ENCODE measurements at places on chromosomes 3 and 15.

DNA sequence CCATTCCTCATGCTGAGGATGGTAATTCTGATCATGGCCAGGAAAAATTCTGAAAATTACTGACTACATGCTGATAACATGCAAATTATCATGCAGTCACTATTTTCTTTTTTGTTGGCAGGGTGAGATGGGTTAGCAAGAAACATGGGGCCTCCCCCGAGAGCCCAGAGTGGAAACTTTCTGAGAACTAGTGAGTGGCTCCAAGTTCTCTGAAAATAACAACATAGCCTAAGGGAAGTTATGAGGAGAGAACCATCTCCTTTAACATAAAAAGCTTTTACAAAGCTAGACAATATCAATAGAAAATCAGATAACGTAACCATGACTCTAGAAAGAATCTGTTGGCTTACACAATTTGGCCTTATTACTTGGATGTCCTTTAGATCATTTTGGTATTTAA, 254.2 kb downstream of the PLOD2 start:
- DNase-seq = no peak

GRCh38 chr3:63896332-63897030, 15.7 kb downstream of the SCAANT1 start:
- peak; percentile 57 for DNase-seq

- DNase-seq = no peak
Observed at GRCh38 chr3:72034986-72035385, 250.0 kb upstream of the PROK2 start.

GRCh38 chr3:197505796-197506548, 49.8 kb downstream of the BDH1 start:
- DNase-seq = no peak

GRCh38 chr3:122331886-122332285, 6.8 kb downstream of the CSTA start:
- DNase-seq = no peak

- DNase-seq = peak; percentile 63
Observed at GRCh38 chr15:75713338-75713895, 769 bp upstream of the CSPG4 start.

DNA sequence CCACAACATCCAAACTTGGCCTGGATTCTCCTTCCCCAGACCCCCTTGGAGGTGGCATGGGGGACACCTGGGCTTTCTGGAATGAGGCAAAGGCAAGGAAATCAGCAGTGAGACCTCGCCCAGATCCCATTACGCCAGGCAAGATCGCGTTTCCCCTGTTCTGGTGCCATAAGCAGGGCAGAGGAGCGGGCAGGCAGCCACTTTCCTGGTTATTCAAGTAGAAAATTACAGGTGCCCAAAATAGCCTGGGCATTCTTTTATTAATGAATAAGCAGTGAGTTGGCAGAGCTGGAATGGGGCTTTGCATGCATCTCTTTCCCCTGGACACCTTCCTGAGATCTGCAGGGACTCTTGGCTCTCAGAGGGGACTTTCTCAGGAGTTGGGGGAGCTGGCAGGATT, 31.5 kb upstream of the FAM107A start:
- no peak for DNase-seq

- DNase-seq = peak; percentile 57
Observed at GRCh38 chr15:68055224-68055705, 1.1 kb downstream of the PIAS1 start.

DNA sequence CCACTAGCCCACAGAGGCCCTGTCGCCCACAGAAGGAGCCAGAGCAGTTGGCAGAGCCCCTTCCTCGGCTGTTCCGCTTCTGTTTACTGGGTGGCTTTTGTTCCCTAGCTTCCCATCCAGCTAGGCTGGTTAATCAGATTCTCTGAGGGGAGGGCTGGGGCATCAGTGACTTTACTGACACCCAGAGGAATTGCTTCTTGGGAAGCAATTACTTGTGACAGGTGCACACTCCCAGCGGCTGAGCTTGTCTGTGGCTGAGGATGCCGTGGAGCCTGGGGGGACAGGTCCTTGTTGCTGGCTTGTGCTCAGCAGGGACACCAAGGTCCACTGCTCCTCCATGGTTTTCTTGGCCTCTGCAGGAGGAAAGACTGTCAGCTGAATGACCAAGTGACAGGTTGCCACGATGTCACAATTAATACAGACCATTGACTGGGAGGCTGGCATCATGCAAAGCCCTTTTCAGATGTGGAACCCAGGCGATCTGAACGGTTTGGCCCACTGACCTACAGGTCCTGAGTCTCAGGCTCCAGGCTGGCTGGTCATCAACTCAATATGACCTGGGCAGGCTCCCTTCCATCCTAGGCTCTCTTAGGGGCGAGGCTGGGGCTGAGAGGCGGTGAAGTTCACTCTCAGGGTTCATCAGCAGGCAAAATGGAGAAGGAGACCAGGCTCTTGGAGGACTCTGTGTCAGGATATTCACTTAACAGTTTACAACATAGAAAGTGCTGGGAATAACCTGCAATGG, 31.8 kb upstream of the SFMBT1 start:
- DNase-seq = no peak

DNA sequence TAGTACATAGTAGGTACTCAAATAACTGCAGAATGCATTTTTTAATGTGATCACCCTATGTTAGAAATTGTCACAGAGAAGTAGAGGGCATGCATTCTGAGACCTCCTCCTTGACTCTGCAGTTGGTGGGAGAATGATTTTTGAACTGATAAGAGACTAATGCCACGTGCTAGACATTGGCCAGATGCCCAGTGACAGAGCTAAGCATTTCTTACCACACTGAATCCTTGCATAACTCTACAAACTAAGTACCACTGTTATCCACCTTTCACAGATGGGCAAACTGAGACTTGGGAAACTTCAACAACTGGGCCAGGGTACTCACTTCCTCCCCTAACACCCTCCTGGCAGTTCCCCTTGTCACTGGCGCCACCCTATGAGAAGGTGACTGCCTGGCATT, 33.5 kb upstream of the SPATA12 start:
- DNase-seq = peak; percentile 47

GRCh38 chr3:76638006-76638405, 401.9 kb upstream of the ROBO2 start:
- peak; percentile 62 for DNase-seq

DNA sequence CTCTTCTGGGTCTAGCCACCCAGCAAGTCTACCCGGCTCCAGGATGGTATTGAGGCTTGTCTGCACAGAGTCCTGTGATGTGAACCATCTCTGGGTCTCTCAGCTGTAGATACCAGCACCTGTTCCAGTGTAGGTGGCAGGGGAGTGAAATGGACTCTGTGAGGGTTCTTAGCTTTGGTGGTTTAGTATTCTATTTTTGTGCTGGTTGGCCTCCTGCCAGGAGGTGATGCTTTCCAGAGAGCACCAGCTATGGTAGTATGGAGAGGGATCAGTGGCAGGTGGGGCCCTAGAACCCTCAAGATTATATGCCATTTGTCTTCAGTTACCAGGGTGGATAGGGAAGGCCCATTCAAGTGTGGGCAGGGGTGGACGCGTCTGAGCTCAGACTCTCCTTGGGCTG, 283.4 kb upstream of the LYSMD4 start:
- no peak for DNase-seq

DNA sequence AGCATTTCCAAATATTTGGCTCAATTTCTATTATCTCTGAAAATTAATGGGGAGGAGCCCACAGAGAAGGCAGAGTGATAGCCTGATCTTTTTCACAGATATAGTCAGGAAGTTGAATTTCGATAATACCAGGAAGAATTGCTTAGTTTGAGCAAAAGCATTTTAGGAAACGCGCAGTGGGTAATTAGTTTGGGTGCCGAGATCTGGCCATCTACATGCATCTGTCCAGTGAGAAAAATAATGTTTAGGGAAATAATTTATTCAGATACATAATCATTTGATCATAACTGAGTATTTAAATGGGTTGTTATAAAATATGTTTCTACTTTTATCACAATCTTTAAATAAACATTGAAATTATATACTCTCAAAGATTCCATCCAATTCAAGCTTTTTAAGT, 653.9 kb downstream of the RBMS3 start:
- DNase-seq = no peak

- peak; percentile 44 for DNase-seq
Observed at GRCh38 chr15:35926007-35926380, 380.0 kb upstream of the DPH6 start.

GRCh38 chr3:195909644-195910498, 1.5 kb upstream of the TNK2 start:
- peak; percentile 75 for DNase-seq

GRCh38 chr15:78944669-78945407, at the start of gene CTSH:
CTSH (minus strand) TSS chr15:78945046; CDS start chr15:78944981, 65 bp downstream.
- peak; percentile 43 for DNase-seq

DNA sequence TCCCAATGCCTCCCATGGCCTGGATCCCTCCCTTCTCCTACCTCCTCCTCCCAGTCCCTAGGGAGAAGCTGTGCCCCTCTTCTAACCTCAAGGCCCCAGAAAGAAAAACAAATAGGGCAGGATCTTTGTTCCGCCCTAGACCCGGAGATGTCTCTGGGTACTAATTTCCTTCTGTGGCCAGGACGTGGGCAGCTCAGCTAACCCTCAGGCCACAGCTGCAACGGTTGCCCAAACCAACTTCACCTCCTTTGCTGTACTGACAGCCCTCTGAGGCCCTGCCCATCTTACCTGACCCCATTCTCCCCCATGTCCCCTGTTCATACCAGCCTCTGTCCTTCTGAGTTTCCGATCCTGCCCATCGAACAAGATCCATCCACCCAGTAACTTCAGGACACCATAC, 70.7 kb downstream of the SRGAP3 start:
- no peak for DNase-seq

- no peak for DNase-seq
Observed at GRCh38 chr3:120130656-120131055, 36.4 kb upstream of the GSK3B start.

DNA sequence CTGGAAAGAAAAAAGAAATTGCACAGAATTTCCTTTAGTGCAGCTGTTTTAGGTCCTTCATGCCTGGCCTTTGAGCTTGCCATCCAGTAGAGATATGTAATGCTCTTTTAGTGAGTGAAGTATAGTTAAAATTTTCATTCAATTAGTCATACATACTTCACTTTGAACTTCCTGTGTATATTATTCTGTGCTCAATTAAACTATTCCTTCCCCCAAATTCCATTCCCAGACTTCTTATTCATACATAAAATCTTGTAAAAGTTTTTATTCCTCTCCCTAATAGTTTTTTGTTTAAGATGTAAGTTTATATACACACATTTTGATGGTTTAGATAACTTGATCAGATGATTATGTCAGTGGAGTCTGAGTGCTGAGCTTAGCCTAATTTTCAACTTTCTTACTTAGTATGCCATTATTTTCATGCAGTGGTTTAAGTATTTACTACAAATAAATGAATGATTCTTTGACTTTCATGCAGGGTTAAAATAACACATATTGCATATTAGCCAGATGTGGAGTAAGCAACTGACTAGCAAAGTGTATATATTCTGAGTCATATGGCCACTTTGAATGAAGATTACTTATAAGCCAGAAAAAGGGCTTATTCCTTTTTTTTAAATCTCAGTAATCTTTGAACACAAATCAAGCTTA, 42.5 kb upstream of the ABHD10 start:
- peak; percentile 92 for DNase-seq

DNA sequence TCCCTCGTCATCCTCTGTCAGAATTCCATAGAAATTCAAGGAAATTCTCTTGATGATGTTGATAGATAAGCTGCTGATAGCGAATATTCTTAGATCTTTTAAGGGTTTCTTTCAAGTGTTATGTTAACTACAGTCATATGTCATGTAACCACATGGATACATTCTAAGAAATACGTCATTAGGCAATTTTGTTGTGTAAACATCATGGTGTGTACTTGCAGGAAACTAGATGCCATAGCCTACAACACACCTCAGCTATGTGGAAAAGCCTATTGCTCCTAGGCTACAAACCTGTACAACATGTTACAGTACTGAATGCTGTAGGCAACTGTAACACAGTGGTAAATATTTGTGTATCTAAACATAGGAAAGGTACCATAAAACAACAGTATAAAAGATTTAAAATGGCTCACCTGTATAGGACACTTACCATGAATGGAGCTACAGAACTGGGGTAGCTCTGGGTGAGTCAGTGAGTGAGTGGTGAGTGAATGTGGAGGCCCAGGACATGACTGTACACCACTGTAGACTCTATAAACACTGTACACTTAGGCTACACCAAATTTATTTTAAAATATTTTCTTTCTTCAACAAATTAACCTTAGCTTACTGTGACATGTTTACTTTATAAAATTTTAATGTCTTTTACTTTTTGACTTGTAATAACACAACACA, 34.6 kb downstream of the GLDN start:
- peak; percentile 42 for DNase-seq

GRCh38 chr3:27213450-27213849, 155.7 kb downstream of the NEK10 start:
- no peak for DNase-seq

DNA sequence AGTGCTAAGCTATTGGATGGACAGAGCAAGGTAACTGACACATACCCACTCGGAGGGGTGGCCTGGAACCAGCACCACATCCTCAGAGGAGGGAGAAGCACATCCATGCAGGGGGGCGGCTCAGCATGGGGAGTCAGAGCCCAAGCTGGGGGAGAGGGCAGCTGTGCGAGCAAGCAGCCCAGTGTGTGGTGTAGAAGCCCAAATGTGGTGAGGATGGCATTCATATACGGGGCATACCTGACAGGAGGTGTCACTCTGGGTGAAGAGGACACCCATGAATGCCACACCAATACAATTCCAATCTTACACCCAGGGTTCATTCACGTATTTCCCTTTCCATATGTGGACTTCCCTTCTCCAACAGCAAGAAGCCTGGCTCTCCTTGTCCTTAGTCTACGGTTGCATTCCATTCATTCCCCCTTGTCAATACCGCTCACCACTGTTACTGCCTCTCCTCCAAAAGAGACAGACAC, 58.7 kb upstream of the ACAN start:
- DNase-seq = peak; percentile 83

- DNase-seq = peak; percentile 21
Observed at GRCh38 chr3:57856675-57857074, 100.6 kb downstream of the SLMAP start.

DNA sequence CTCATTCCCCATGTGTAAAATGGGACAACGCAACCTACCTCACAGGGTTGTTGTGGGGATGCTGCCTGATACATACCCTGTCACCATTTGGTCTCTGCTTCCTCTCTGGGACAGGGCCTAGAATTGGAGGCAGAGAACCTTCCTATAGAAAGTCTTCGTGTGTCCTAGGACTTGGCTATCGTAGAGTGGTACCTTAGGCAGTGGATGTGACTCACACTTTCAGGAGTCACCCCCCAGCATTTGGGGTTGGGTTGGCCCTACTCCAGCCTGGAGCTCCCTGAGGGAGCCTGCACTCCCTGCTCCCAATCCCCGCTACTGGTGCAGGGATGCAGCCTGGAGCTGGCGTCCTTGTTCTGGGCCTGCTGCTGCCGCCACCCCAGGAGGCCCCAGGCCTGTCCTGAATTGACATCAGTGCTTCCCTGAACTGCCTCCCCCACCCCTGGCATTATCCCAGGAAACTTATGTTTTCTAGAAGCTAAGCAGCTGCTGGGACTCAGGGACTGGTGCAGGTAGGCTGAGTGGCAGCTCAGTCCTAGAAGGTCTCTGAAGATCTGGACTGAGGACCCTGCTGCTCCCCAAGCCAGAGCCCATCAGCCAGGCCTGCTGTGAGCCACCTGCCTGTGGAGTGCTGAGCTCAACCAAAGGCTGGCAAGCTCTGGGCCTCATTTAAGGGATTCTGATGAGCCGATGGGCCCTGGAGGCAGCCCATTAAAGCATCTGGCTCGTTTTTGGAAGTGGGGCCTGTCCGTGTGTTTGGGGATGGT, 9.9 kb downstream of the C15orf39 start:
- DNase-seq = no peak
